GM04504 (cell line): ENCODE measurements at places on chromosomes 4 and X.

- DNase-seq, result no peak
Measured at GRCh38 chrX:153688506-153688905, 780 bp downstream of the SLC6A8 start.

DNA sequence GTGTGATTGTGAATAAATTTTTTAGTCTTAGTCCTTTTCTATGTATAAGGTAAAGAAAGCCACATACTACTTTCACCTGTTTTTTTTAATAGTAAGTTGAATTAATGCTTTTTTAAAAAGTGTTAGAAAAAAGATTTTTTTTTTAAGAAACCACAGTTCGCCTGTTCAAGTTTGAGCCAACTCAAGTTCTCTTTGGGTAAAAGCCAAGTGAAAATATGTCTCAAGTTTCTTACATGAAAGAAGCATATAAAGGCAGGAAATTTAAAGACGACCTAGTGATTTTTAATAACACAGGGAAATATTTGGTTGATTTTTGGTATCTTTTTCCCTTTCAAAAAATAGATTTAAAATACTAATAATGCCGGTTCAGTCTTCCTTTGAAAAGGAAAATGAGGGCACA is 369.9 kb upstream of the NR3C2 start:
- DNase-seq, result no peak

GRCh38 chr4:15244354-15244753 is 183.5 kb upstream of the C1QTNF7 start:
- DNase-seq, result no peak

DNA sequence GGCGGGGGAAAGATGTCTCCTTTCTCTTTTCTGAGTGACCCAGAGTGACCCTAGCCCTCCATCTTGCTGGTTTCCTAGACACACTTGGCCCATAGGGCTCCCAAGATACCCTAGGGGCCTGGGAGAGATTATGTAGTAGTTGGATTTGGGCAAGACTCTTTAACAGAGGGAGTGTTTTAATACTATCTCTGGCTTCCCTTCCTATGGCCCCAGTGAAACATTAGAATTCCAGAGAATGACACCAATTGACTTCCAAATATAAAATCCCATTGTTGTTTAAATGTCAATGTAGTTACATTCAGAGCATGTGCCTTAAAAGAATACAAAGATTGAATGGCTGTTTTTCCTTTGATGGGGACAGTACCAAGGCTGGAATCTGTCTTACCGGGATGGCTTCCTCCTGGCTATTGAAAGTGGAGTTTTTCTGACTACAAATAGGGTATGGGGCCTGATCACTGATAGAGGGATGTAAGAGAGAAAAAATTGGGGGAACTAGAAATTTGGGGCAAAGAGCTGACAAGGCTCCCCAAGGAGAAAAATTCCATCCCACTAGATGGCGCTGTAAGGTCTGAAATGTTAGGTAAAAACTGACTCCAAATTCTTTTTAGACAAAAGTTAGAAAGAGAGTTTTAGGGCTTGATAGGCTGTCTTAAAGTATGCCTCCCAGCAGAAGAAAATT is 10.7 kb downstream of the TENT5D start:
- no peak for DNase-seq
